ENCODE measurements at places on chromosomes 7 and 10.
A peak's percentile ranks its signal among the peaks of the same experiment; 100 is the strongest.

GRCh38 chr10:1548596-1548995 is 188.7 kb downstream of the ADARB2 start:
- DNase-seq = no peak

DNA sequence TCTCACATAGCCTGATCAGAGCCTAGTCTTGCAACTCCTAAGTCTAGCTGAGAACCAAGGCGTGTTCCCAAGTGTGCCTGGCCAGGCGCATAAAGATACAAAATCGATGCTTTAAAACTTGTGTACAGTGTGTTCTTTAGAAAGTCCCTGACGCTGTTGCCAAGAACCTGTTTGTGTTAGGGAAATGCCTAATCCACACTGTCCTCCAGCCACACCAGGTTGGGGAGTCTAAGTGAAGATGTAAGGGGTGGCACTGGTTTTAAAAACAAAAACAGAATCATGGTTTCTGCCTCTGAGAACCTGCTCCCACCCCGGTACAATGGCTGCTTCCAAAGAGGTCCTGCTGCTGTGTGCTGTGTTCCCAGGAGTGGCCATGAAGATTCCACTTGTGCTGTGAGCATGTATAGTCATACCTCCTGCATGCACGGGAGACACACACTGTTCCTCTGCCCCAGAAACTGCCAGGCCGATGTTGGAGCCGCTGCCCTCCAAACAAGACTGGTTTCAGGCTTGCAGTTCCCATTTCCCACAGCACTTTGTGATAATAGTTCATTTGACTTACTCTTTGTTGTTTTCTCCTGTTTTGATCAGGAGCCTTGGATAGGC is 88.5 kb downstream of the CCNY start:
- DNase-seq = no peak

DNA sequence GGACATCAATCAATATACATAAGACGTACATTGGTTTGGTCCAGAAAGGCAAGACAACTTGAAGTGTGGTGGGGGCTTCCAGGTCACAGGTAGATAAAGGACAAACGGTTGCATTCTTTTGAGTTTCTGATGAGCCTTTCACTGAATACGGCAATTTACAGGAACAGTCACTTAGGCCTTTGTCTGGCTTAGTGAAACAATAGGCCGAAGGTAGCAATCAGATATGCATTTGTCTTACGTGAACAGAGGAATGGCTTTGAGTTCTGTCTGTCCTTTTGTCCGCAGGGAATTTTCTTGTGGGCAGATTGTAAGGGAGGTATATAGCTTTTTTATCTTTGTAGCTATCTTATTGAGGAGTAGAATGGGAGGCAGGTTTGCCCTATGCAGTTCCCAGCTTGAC is 10.8 kb upstream of the STN1 start:
- no peak for DNase-seq

GRCh38 chr7:151062111-151062398 is 2.7 kb downstream of the SLC4A2 start:
- no peak for DNase-seq

DNA sequence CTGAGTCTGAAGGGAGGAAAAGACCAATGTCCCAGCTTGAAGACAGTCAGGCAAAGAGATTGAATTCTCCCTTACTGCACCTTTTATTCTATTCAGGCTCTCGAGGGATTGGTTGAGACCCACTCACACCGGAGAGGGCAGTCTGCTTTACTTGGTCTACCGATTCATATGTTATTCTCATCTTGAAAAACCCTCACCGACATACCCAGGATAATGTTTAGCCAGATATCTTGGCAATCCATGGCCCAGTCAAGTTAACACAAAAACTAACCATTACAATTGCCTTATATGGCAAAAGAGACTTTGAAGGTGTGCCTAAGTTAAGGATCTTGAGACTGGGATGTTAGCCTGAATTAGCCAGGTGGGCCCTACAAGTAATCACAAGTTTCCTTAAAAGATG is 53.8 kb upstream of the BET1 start:
- DNase-seq = no peak

GRCh38 chr10:129785536-129785981 is 178.5 kb downstream of the EBF3 start:
- DNase-seq = no peak

GRCh38 chr10:112115781-112116385 is 67.7 kb downstream of the GPAM start:
- DNase-seq = peak; percentile 23

DNA sequence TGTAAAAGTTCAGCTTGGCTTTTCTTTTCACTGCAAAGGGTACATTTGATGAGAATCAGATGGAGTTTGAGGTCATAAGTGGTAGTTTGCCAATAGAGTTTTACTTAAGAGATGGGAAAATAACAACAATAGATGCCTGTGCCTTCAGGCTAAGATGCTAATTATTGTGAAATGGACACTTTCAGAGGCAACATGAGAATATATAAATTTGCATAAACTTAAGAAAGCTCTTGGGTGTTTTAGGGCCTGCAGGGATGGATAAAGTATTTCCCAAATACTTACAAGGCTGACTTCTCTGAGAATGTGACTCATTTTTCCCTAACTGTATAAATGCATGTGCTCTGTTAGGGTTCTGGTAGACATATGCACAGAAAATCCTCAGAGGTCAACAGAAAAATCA is 200.3 kb upstream of the SVIL start:
- DNase-seq = no peak
